Cardiac ventricle fibroblast (primary cell): ENCODE measurements at places on chromosomes 4 and X. TPM values are rescaled to one million over a fixed set of nuclear protein-coding genes. Genes with fewer than 3 reads are reported as not detected.

The TSPAN7 gene
- 0.49 TPM in 1 of 2 replicates, not detected in the other for total RNA-seq

The SMR3A gene
- total RNA-seq, result not detected in 2 replicates

The PCDH10 gene
- total RNA-seq, result 0.05 and 0.50 TPM in 2 replicates

The CENPVL2 gene
- not detected in 2 replicates for total RNA-seq

The APBB2 gene
- 49.3 and 61.3 TPM in 2 replicates for total RNA-seq

The NRK gene
- total RNA-seq, result 4.8 and 5.0 TPM in 2 replicates

The ATP8A1 gene
- total RNA-seq, result 1.4 and 2.1 TPM in 2 replicates

The TLR2 gene
- 0.10 and 0.50 TPM in 2 replicates for total RNA-seq

The CNGA1 gene
- not detected in 2 replicates for total RNA-seq

The SPANXD gene
- total RNA-seq, result not detected in 2 replicates

The STBD1 gene
- 2.4 and 7.1 TPM in 2 replicates for total RNA-seq

The TMSB15B gene
- total RNA-seq, result 1.1 and 1.2 TPM in 2 replicates

The ASB9 gene
- total RNA-seq, result 0.34 TPM in 1 of 2 replicates, not detected in the other

The MAGEA11 gene
- total RNA-seq, result not detected in 2 replicates

The TEX13D gene
- total RNA-seq, result not detected in 2 replicates

The MAOA gene
- 106 and 121 TPM in 2 replicates for total RNA-seq

The ASMTL gene
- 42.0 and 49.2 TPM in 2 replicates for total RNA-seq

The GLRA2 gene
- not detected in 2 replicates for total RNA-seq

The RTL3 gene
- not detected in 2 replicates for total RNA-seq

The SH2D1A gene
- not detected in 2 replicates for total RNA-seq

The NFKB1 gene
- 18.8 and 23.7 TPM in 2 replicates for total RNA-seq

The FMR1NB gene
- not detected in 2 replicates for total RNA-seq

The DMRTC1 gene
- total RNA-seq, result not detected in 2 replicates

The FAM241A gene
- 2.4 and 2.6 TPM in 2 replicates for total RNA-seq

The SATL1 gene
- total RNA-seq, result not detected in 2 replicates

The HSD17B13 gene
- total RNA-seq, result not detected in 2 replicates

The DNAAF6 gene
- total RNA-seq, result not detected in 2 replicates

The WWC2 gene
- 11.7 and 13.5 TPM in 2 replicates for total RNA-seq

The ATOH1 gene
- not detected in 2 replicates for total RNA-seq

The MAGEB10 gene
- total RNA-seq, result not detected in 2 replicates

The HERC5 gene
- total RNA-seq, result 0.25 and 1.2 TPM in 2 replicates

The TRPC5OS gene
- total RNA-seq, result not detected in 2 replicates

The SPATA4 gene
- 0.73 TPM in 1 of 2 replicates, not detected in the other for total RNA-seq

The SUPT20HL2 gene
- not detected in 2 replicates for total RNA-seq

The ANXA10 gene
- 1.5 and 2.7 TPM in 2 replicates for total RNA-seq

The MAGEA3 gene
- total RNA-seq, result not detected in 2 replicates

The NEUROG2 gene
- not detected in 2 replicates for total RNA-seq

The NSG1 gene
- 5.9 and 6.4 TPM in 2 replicates for total RNA-seq

The TKTL1 gene
- not detected in 2 replicates for total RNA-seq

The GLRA3 gene
- total RNA-seq, result not detected in 2 replicates

The MGARP gene
- 7.2 and 7.6 TPM in 2 replicates for total RNA-seq

The PLXNA3 gene
- 13.2 and 20.2 TPM in 2 replicates for total RNA-seq

The RNF150 gene
- total RNA-seq, result 0.25 and 0.54 TPM in 2 replicates

The DKK2 gene
- total RNA-seq, result not detected in 2 replicates

The TCEAL8 gene
- total RNA-seq, result 97.5 and 101 TPM in 2 replicates

The TBC1D9 gene
- total RNA-seq, result 18.9 and 20.4 TPM in 2 replicates

The TCEANC gene
- 1.8 and 1.9 TPM in 2 replicates for total RNA-seq

The TDO2 gene
- total RNA-seq, result 1.0 and 4.3 TPM in 2 replicates

The AADAT gene
- total RNA-seq, result 4.6 and 5.2 TPM in 2 replicates

The PSAPL1 gene
- under 0.01 TPM in 1 of 2 replicates, not detected in the other for total RNA-seq

The COMMD8 gene
- total RNA-seq, result 10.2 and 11.2 TPM in 2 replicates

The UCP1 gene
- total RNA-seq, result not detected in 2 replicates

The DGAT2L6 gene
- total RNA-seq, result not detected in 2 replicates

The FAM13A gene
- 20.0 and 25.2 TPM in 2 replicates for total RNA-seq

The SPANXB1 gene
- not detected in 2 replicates for total RNA-seq

The AR gene
- 5.2 and 6.0 TPM in 2 replicates for total RNA-seq

The CCKAR gene
- not detected in 2 replicates for total RNA-seq
